ENCODE measurements at places on chromosomes 4 and X. TPM values are rescaled to one million over a fixed set of nuclear protein-coding genes. Genes with fewer than 3 reads are reported as not detected.

The ARMCX4 gene
- total RNA-seq = 9.6 TPM

The RAB39B gene
- total RNA-seq = 1.5 TPM

The SAGE1 gene
- total RNA-seq = not detected

The CLNK gene
- total RNA-seq = not detected

DNA sequence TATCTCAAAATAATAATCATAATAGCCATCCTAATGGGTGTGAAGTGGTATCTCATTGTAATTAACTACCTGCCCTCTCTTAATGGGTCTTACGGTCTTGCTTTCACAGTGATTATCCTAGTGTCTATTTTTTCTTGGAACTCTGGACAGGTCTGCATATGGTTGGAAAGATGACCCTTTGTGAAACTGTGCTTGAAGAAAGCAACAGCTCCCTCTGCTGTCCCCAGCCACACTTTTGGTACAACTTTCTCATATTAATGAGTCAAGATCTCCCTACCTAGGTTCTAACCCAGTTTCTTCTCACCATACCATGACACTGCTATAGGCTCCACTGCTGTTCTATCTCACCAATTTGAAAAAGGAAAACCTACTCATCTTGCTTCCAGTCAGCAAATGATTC lies 2.4 kb downstream of the TFDP3 start:
- DNase-seq = no peak

DNA sequence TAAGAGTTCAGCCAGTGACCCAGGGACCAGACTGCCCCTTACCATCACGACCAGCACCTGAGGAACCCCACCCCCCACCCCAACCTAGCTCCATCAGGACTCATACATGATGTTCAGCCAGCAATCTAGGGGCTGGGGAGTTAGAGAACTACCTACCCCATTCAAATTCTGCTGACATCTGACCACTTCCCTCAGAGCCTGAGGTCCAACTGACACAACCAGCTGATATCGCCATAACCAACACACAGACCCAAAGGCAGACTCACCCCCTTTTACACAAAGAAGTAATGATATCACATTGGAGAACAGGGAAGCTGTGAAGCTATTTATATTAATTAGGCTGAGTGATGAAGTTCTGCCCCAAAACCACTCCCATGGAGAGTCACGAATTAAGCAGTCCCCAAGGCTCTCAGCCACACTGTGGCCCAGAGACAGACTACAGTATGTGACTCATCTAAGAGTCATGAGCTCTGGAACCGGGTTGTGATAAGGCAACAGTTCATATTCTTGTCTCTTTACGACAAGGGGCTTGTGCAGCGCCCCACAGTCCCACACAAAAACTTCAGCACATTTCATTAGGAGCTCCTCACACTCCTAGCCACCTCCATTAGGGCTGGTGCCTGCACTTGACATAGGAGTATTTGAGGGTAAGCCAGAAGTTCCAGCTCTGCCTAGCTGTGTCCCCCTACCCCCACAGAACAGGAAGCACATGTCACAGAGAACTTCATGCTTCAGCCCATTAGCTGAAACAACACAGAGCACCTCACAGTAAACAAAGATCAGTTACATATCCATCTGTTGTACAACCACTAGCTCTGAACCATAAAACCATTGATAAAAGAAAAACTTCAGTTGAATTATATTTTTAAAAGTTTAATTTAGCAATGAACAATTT lies 184.7 kb upstream of the ZCCHC13 start:
- DNase-seq = peak; percentile 54

DNA sequence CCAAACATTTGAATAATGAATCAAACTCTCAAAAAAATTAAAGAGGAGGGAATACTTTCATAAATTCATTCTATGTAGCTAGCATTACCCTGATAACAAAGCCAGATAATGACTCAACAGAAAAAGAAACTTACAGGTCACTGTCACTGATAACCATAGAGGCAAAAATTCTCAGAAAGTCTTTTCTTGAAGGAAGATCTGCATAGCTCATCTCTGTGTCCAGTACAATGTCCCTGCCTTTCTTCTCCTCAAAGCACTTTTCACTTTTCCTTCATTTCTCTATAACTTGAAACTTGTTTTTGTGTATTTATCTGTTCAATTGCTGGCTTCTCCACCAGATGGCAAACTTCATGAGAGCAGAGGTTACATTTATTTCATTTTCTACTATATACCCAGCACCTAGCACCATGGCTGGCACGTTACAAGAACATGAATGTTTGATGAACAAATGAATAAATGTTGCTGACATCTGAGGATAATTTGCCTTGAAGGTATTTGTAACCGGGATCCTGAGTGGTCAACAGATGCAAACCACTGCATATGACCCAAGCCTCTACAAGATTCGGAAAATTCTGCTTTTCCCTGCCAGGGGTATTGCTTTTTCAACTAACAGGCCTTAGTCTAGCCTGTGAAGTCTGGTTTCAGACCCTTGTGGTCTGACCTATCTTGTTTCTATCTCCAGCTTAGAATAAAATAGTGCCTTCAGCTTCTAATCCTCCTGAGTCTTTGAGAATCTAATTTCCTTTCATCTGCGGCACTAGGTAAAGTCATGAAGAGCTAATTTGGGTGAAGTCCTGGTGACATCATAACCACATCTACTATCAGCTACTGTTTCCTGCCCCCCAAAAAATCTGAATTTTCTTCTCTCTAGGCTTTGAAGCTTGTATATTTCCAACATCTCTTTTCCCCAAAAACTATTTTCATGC lies 52.5 kb upstream of the ANTXR2 start:
- DNase-seq = peak; percentile 14

GRCh38 chr4:86496094-86497080 lies 97.7 kb upstream of the PTPN13 start:
- DNase-seq = no peak

DNA sequence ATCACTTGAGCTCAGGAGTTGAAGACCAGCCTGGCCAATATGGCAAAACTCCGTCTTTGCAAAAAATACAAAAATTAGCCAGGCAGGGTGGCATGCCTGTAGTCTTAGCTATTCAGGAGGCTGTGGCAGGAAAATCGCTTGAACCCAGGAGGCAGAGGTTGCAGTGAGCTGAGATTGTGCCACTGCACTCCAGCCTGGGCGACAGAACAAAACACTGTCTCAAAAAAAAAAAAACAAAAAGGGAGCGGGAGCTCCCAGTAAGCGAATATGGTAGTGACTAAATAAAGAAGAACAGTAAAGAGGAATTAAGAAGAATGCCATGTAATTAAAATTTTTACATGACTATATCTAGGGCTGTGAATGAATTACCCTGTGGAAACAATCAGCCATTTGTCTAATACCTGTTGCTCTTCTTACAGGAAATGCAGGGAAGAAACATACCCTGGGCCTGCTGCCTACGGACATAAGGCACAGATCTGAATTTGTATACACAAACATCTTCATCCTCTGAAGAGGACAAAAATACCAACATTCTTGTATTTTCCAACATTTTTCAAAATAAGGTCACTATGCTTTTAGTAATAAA lies 11.4 kb downstream of the WDFY3 start:
- no peak for DNase-seq

All from astrocyte (in vitro differentiated cells and primary cell).